PC-9 (cell line): ENCODE measurements at places on chromosomes 7 and 10. TPM values are rescaled to one million over a fixed set of nuclear protein-coding genes. Genes with fewer than 3 reads are reported as not detected.

- H3K36me3 ChIP-seq, result no peaks in the 10 kb centered on the region
- no peak overlapping the region for H3K4me3 ChIP-seq
- DNase-seq, result no peak
- peaks cover 37% of the 10 kb centered on the region for H3K27me3 ChIP-seq
- no peaks in the 10 kb centered on the region for H3K4me1 ChIP-seq
Observed at GRCh38 chr10:129020651-129021330, 446.2 kb upstream of the MGMT start.

DNA sequence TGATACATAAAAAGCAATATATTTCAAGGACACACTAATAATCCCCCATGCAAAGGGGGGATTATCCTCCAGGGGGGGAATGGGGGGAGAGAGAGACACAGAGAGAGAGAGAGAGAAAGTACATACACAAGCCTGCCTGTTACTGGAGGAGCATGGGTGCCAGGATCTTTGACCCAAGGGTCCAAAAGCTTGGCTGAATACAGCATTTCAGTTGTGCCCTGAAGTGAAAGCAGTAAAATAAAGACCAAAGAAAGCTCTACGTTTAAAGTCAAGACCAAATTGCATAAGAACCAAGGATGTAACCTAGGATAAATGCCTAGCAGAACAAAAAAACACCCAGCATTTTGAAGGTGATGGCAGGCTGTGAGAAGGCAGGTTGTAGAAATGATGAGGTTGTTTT, 27.8 kb upstream of the ITGB8 start:
- no peak overlapping the region for H3K27ac ChIP-seq
- H3K4me3 ChIP-seq, result no peak overlapping the region
- DNase-seq, result no peak
- H3K4me1 ChIP-seq, result peaks cover 5% of the 10 kb centered on the region; the same call in 1 of the 2 replicates

GRCh38 chr7:8444468-8444769, 11.0 kb downstream of the NXPH1 start:
- H3K27me3 ChIP-seq, result peaks cover 12% of the 10 kb centered on the region; the same call in 1 of the 2 replicates
- no peak overlapping the region for H3K27ac ChIP-seq
- no peaks in the 10 kb centered on the region for H3K4me1 ChIP-seq
- no peaks in the 10 kb centered on the region for H3K36me3 ChIP-seq

- no peaks in the 10 kb centered on the region for H3K27me3 ChIP-seq
- no peaks in the 10 kb centered on the region for H3K36me3 ChIP-seq
- peak overlapping the region; percentile 49; the same call in 1 of the 2 replicates for H3K27ac ChIP-seq
- H3K4me1 ChIP-seq, result peaks cover 93% of the 10 kb centered on the region
- DNase-seq, result no peak
- H3K4me3 ChIP-seq, result no peak overlapping the region
Observed at GRCh38 chr7:74479961-74480829, 26.5 kb downstream of the GTF2IRD1 start.

GRCh38 chr7:25756601-25757000, 395.4 kb upstream of the NFE2L3 start:
- H3K36me3 ChIP-seq, result no peaks in the 10 kb centered on the region
- no peak overlapping the region for H3K4me3 ChIP-seq
- H3K27me3 ChIP-seq, result peaks cover 90% of the 10 kb centered on the region
- H3K4me1 ChIP-seq, result no peaks in the 10 kb centered on the region
- H3K27ac ChIP-seq, result no peak overlapping the region
- no peak for DNase-seq

- no peak overlapping the region for H3K27ac ChIP-seq
- 0 out of 2 replicates have a peak, but pooled peaks cover 7% of the 10 kb centered on the region for H3K36me3 ChIP-seq
- H3K4me3 ChIP-seq, result peak overlapping the region; percentile 64
Observed at GRCh38 chr7:156892081-156892800, 742 bp downstream of the LMBR1 start.

DNA sequence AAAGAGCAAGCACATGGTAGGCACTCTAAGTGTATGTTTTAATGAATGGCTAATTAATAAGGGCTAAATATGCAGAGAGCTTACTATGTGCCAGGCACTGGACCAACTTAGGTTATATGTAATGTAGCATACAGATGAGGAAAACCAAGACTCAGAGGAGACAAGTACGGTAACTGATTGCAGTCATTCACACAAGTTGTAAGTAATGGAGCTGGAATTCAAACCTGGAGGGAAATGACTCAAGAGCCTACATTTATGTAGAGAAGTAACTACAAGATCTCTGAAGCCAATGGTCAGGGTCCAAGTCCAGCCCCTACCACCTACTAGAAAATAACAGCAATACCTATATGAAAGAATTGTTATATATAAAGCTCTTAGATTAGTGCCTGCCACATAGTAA, 97.3 kb upstream of the KCNIP2 start:
- H3K36me3 ChIP-seq, result no peaks in the 10 kb centered on the region; the same call in 1 of the 2 replicates
- no peak overlapping the region for H3K4me3 ChIP-seq
- DNase-seq, result no peak
- H3K27me3 ChIP-seq, result no peaks in the 10 kb centered on the region

DNA sequence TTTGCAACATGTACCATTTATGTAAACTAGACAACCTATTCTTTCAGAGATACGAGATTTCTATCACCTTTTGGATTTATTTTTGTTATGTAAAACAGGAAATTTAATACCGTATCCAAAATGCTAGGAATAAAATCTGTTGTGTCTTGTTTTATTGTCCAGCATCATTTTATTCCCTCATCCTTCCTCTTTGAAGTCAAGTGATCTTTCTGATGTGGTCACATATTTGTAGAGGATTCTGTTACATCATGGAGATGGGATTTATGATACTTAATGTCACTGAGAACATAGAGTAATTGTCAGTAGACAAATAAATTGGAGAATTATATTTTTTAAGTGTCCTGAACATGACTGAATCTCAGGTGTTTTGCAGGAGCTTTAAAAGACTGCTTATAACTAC, 64.7 kb downstream of the ZNF277 start:
- no peak overlapping the region for H3K4me3 ChIP-seq
- no peak for DNase-seq
- H3K27me3 ChIP-seq, result no peaks in the 10 kb centered on the region
- H3K4me1 ChIP-seq, result no peaks in the 10 kb centered on the region
- no peak overlapping the region for H3K27ac ChIP-seq
- H3K36me3 ChIP-seq, result no peaks in the 10 kb centered on the region

GRCh38 chr7:5704534-5704922, 76.9 kb downstream of the RNF216 start:
- peak; percentile 66 for DNase-seq
- no peak overlapping the region for H3K4me3 ChIP-seq
- H3K27ac ChIP-seq, result no peak overlapping the region
- peaks cover 8% of the 10 kb centered on the region for H3K4me1 ChIP-seq

DNA sequence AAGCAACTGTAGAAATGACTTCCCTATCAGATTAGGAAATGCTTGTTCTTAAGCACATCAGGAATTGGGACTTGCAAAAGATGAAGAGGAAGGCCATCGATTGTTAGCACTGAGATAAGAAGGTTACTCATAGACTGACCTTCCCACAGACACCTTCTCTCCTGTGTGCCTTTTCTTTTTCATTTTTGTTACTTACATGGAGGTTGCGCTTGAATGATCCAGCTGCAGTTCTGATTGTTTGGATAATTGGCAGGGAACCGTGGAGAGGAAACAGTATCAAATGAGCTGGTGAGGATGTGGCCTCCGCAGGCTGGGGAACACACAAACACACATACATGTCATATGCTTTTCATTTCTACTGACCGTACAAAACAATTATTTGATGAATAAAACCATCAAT, 134.9 kb upstream of the RSU1 start:
- DNase-seq, result no peak
- no peaks in the 10 kb centered on the region for H3K36me3 ChIP-seq
- H3K27me3 ChIP-seq, result no peaks in the 10 kb centered on the region
- H3K4me1 ChIP-seq, result no peaks in the 10 kb centered on the region
- no peak overlapping the region for H3K27ac ChIP-seq
- no peak overlapping the region for H3K4me3 ChIP-seq

DNA sequence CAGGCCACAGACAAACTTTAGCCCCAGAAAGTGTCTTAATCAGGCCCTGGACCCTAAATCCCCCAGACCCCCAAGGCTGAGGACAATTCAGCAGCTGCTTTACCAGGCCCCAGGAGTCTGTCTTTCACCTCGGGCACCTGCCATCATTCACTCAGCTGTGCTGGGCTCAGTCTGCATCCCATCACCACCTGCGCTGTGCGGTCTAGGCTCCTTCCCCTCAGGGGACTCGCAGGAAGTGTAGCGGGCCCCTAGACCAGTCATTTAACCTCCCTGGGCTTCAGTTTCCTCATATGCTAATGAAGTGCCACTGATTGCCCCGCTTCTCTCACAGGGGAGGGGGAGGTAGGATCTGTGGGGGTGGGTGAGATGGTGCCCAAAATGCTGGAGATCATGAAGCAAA, 76.4 kb upstream of the ZMIZ1 start:
- DNase-seq, result no peak
- H3K27ac ChIP-seq, result no peak overlapping the region
- H3K4me3 ChIP-seq, result no peak overlapping the region
- H3K4me1 ChIP-seq, result peaks cover 21% of the 10 kb centered on the region
- no peaks in the 10 kb centered on the region for H3K27me3 ChIP-seq

- no peak overlapping the region for H3K27ac ChIP-seq
- H3K27me3 ChIP-seq, result no peaks in the 10 kb centered on the region
- H3K36me3 ChIP-seq, result no peaks in the 10 kb centered on the region
- H3K4me3 ChIP-seq, result no peak overlapping the region
- no peak for DNase-seq
Observed at GRCh38 chr7:114100810-114101209, 182.0 kb upstream of the PPP1R3A start.

- DNase-seq, result peak; percentile 49
- no peaks in the 10 kb centered on the region for H3K36me3 ChIP-seq
Observed at GRCh38 chr10:5951167-5951711, 26.1 kb downstream of the IL15RA start.

- H3K4me3 ChIP-seq, result no peak overlapping the region
- H3K27ac ChIP-seq, result no peak overlapping the region
- no peaks in the 10 kb centered on the region for H3K36me3 ChIP-seq
- no peaks in the 10 kb centered on the region for H3K4me1 ChIP-seq
Observed at GRCh38 chr7:112104120-112104519, 102.1 kb downstream of the DOCK4 start.

GRCh38 chr10:92695679-92696605, 6.2 kb downstream of the HHEX start:
- H3K27ac ChIP-seq, result no peak overlapping the region
- H3K27me3 ChIP-seq, result no peaks in the 10 kb centered on the region
- no peak for DNase-seq
- no peaks in the 10 kb centered on the region for H3K36me3 ChIP-seq

- DNase-seq, result no peak
- H3K4me3 ChIP-seq, result no peak overlapping the region
- no peak overlapping the region for H3K27ac ChIP-seq
- H3K4me1 ChIP-seq, result peaks cover 41% of the 10 kb centered on the region
- no peaks in the 10 kb centered on the region for H3K27me3 ChIP-seq
Observed at GRCh38 chr7:143372070-143372469, 9.1 kb upstream of the ZYX start.

DNA sequence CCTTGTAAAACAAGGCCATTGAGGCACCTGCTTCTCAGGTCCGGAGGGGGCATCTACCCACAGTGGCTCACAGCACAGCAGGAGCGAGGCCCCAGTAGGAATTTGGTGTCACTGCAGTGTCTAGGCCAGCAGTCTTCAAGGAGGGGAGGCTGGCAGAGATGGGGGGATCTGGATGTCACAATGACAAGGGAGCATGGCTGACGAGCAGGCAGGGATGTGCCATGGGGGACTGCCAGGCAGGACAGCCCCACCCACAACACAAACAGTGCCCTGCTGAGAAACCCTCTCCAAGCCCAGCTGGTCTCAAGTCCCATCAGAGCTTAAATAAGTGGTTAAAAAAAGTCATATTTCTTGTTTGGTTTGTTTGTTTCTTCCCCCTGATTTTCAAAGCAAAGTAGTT, 121.0 kb upstream of the ZNF716 start:
- no peaks in the 10 kb centered on the region for H3K36me3 ChIP-seq
- no peaks in the 10 kb centered on the region for H3K4me1 ChIP-seq
- H3K4me3 ChIP-seq, result no peak overlapping the region
- DNase-seq, result no peak

DNA sequence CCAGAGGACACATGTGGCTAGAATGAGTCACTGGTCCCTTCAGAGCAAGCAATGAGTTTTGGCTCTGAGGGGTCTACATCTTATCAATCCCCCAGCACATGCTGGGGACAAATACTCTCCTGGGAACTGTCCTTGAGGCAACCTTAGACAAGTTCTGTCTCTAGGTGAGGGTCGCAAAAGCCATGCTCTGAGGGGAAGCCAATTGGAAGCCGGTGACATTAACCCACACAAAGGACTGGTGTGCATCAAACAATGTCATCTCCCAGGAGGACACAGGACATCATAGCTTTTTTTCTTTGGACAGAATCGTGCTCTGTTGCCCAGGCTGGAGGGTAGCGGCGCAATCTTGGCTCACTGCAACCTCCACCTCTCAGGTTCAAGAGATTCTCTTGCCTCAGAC, 111.6 kb upstream of the ZNF722 start:
- DNase-seq, result no peak
- no peak overlapping the region for H3K27ac ChIP-seq
- no peaks in the 10 kb centered on the region for H3K4me1 ChIP-seq
- no peak overlapping the region for H3K4me3 ChIP-seq
- no peaks in the 10 kb centered on the region for H3K36me3 ChIP-seq

DNA sequence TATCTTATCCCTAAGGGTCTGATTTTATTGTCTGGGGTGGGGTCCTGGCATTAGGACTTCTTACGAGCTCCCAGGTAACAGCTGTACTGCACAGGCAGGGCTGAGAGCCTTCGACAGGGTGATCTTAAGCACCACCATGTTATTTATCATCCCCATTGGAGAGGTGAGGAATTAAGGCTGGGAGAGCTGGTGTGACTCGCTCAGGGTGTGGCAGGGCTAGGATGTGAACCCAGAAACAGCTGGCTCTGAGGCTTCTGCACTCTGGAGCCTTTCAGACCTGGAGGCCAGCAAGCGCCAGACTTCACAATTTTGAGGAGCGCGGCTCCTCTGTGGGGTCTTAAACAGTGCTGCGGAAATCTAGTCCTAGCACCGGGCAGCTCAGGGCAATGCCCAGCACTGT, 27.4 kb upstream of the NDST2 start:
- DNase-seq, result no peak
- H3K27me3 ChIP-seq, result no peaks in the 10 kb centered on the region
- no peak overlapping the region for H3K4me3 ChIP-seq
- no peak overlapping the region for H3K27ac ChIP-seq
- peaks cover 57% of the 10 kb centered on the region for H3K36me3 ChIP-seq
- H3K4me1 ChIP-seq, result 0 out of 2 replicates have a peak, but pooled peaks cover 5% of the 10 kb centered on the region

The OR2A12 gene
- not detected in 2 replicates for total RNA-seq

The PLAU gene
- total RNA-seq, result 90.3 and 94.9 TPM in 2 replicates

The SCIN gene
- total RNA-seq, result 0.33 and 0.92 TPM in 2 replicates

The VGF gene
- total RNA-seq, result 2.1 and 2.3 TPM in 2 replicates

The SFXN4 gene
- total RNA-seq, result 15.4 and 18.3 TPM in 2 replicates

The VWA2 gene
- 0.48 and 1.2 TPM in 2 replicates for total RNA-seq

The LIPK gene
- not detected in 2 replicates for total RNA-seq

The LIPN gene
- total RNA-seq, result not detected in 2 replicates

The CELF2 gene
- total RNA-seq, result not detected in 2 replicates

The MMP21 gene
- not detected in 2 replicates for total RNA-seq

The UCMA gene
- total RNA-seq, result not detected in 2 replicates

The OR2A1 gene
- not detected in 2 replicates for total RNA-seq
